Esophagus muscularis mucosa (tissue), 4 donors: ENCODE measurements at places on chromosomes 3 and 15. TPM values are rescaled to one million over a fixed set of nuclear protein-coding genes. Genes with fewer than 3 reads are reported as not detected.
A peak's percentile ranks its signal among the peaks of the same experiment; 100 is the strongest.

The SLC15A2 gene
- total RNA-seq, result 1.1 TPM

The TIMP4 gene
- 34.3 TPM for total RNA-seq

The DNAJB11 gene
- total RNA-seq, result 22.9 TPM

The P2RY1 gene
- 3.0 TPM for total RNA-seq

The MYH15 gene
- 0.06 TPM for total RNA-seq

The RGMA gene
- 218 TPM for total RNA-seq

The SKOR1 gene
- total RNA-seq, result 1.2 TPM

The NGLY1 gene
- total RNA-seq, result 21.2 TPM

GRCh38 chr15:80695911-80696661, 976 bp downstream of the ABHD17C start:
- no peaks in the 10 kb centered on the region for H3K36me3 ChIP-seq
- no peak for DNase-seq
- peak overlapping the region; percentile 73 for H3K4me3 ChIP-seq
- H3K27me3 ChIP-seq, result no peaks in the 10 kb centered on the region
- peak overlapping the region; percentile 89 for H3K27ac ChIP-seq
- peaks cover 32% of the 10 kb centered on the region for H3K4me1 ChIP-seq

DNA sequence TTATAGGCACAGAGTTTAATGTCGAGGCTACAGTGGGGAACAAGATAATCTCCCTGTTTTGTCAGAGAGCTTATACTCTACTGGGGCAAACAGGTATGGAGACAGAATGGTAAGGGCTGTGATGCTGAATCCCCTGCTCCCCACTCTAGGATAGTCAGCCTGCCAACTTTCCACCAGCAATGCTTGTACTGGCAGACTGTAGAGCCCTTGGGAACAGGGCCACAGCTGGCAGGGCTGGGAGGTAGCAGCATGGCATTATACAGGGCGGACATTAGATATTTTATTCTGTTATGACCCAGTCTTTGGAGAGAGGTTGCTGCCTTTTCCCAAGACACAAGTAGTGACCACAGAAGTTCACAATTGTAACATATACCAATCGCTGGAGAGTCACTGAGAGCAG, 91.2 kb downstream of the ARRDC4 start:
- no peaks in the 10 kb centered on the region for H3K27me3 ChIP-seq
- no peaks in the 10 kb centered on the region for H3K4me1 ChIP-seq
- no peak for DNase-seq
- H3K4me3 ChIP-seq, result no peak overlapping the region
- no peaks in the 10 kb centered on the region for H3K36me3 ChIP-seq
- no peak overlapping the region for H3K27ac ChIP-seq

- H3K4me3 ChIP-seq, result no peak overlapping the region
- no peak for DNase-seq
- peaks cover 98% of the 10 kb centered on the region for H3K4me1 ChIP-seq
- no peaks in the 10 kb centered on the region for H3K36me3 ChIP-seq
- H3K27me3 ChIP-seq, result no peaks in the 10 kb centered on the region
These were observed 77.8 kb downstream of the PDZRN3 start for GRCh38 chr3:73546961-73547360.

GRCh38 chr3:159128628-159129027, 326.8 kb downstream of the MFSD1 start:
- H3K27ac ChIP-seq, result no peak overlapping the region
- no peaks in the 10 kb centered on the region for H3K4me1 ChIP-seq
- no peak overlapping the region for H3K4me3 ChIP-seq
- no peaks in the 10 kb centered on the region for H3K27me3 ChIP-seq

- H3K4me1 ChIP-seq, result peaks cover 2% of the 10 kb centered on the region
- peak; percentile 53 for DNase-seq
- no peaks in the 10 kb centered on the region for H3K27me3 ChIP-seq
- H3K36me3 ChIP-seq, result no peaks in the 10 kb centered on the region
- no peak overlapping the region for H3K4me3 ChIP-seq
These were observed 47.2 kb upstream of the ATP2B2 start for GRCh38 chr3:10552631-10552943.

GRCh38 chr3:71416876-71417275, 166.7 kb downstream of the FOXP1 start:
- no peak overlapping the region for H3K4me3 ChIP-seq
- DNase-seq, result no peak
- no peaks in the 10 kb centered on the region for H3K36me3 ChIP-seq
- H3K27ac ChIP-seq, result no peak overlapping the region
- H3K27me3 ChIP-seq, result no peaks in the 10 kb centered on the region
- H3K4me1 ChIP-seq, result peaks cover 23% of the 10 kb centered on the region

DNA sequence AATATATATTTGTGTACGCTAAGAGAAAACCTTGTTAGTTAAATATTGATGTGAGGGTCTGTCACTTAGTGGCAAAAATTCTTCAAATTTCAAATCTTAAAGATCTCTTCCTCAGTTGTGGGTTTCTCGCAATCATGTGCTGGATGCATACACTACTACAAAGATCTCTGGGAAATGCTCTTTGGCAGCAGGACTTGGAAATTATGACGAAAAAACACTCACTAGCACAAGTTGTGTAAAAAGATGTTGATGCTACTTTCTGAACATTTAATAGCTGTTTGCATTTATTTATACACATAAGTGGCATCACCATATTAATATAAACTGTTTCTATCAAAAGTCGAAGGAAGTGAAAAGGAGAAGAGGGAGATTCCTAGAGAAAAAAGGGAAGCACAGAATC, 10.8 kb upstream of the NANOGP8 start:
- H3K4me3 ChIP-seq, result no peak overlapping the region
- H3K27ac ChIP-seq, result no peak overlapping the region
- DNase-seq, result no peak
- H3K27me3 ChIP-seq, result no peaks in the 10 kb centered on the region
- H3K4me1 ChIP-seq, result peaks cover 12% of the 10 kb centered on the region

DNA sequence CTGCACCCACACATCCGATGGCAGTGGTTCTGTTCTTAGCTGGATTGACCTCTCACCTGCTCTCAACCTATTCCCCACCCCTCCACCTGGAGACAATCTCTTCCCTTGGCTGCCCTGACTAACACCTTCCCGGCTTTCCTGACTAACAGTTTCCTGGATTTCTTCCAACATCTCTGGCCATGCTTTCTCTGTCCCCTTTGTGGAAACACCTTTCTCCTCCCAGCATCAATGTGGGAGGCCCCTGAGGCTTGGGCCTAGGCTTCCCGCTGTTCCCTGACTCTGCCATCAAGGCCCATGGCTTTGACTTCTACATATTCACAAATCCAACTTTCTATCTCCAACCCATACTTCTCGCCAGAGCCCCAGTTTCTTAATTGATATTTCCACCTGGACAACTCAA, 142.8 kb upstream of the ATP2B2 start:
- H3K27me3 ChIP-seq, result peaks cover 20% of the 10 kb centered on the region
- no peaks in the 10 kb centered on the region for H3K4me1 ChIP-seq
- H3K27ac ChIP-seq, result no peak overlapping the region
- no peaks in the 10 kb centered on the region for H3K36me3 ChIP-seq
- DNase-seq, result no peak
- no peak overlapping the region for H3K4me3 ChIP-seq

GRCh38 chr3:116051040-116051439, 394.2 kb downstream of the LSAMP start:
- no peaks in the 10 kb centered on the region for H3K36me3 ChIP-seq
- H3K4me1 ChIP-seq, result no peaks in the 10 kb centered on the region
- no peak overlapping the region for H3K27ac ChIP-seq
- H3K27me3 ChIP-seq, result no peaks in the 10 kb centered on the region
- H3K4me3 ChIP-seq, result no peak overlapping the region

- no peak for DNase-seq
- no peak overlapping the region for H3K27ac ChIP-seq
- H3K4me3 ChIP-seq, result no peak overlapping the region
- H3K4me1 ChIP-seq, result no peaks in the 10 kb centered on the region
- H3K36me3 ChIP-seq, result no peaks in the 10 kb centered on the region
These were observed 808.8 kb downstream of the TUSC7 start for GRCh38 chr3:117518364-117518763.
